ENCODE measurements at places on chromosomes 7 and 10. TPM values are rescaled to one million over a fixed set of nuclear protein-coding genes. Genes with fewer than 3 reads are reported as not detected.

- H3K4me3 ChIP-seq, result no peak overlapping the region
- peak overlapping the region; percentile 85 for H3K27ac ChIP-seq
- peaks cover 43% of the 10 kb centered on the region for H3K4me1 ChIP-seq
- H3K27me3 ChIP-seq, result no peaks in the 10 kb centered on the region
- no peak for DNase-seq
Observed at GRCh38 chr7:50594734-50595485, 29.7 kb upstream of the DDC start.

The PRKRIP1 gene
- 27.2 TPM for total RNA-seq

DNA sequence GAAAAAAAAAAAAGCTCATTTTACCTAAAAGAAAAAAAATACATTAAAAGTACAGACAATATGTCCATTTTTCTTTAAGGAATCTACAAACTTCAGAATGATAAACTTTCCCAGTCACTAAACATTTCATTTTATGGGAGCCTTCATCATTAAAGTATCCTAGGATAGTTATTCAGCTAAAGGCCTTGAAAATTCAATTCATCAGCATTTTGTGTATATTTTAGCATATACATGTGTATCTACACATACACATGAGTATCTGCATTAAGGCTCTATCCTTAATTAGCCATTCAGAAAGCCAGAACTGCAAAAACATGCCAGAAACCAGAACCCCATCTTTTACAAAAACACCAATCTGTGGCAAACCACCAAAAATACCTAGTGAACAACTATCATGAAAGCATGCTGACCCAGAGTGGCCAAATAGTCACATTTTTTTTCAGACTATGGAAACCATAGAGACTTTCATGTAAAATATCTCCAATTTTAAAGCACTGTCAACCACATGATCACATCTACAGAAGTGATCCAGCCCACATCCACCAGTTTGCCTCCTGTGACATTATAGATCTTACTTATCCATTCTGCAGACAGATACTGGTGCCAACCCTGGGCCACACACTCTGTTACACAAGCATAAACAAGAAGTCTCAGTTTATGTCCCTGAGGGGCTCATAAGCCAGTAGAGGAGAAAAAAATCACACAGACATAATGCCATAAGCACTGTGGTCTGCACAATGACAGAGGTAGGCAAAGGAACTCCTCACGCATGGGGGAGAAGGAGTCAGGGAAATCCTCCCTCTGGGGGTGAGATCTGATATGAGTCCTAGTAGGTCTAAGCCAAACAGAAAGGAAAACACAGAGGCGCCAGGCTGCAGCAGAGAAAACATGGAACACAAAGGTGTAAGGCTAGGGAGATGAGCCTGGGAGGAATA is 79.2 kb downstream of the SRPK2 start:
- H3K36me3 ChIP-seq, result peaks cover 3% of the 10 kb centered on the region
- no peaks in the 10 kb centered on the region for H3K27me3 ChIP-seq
- H3K4me3 ChIP-seq, result no peak overlapping the region
- H3K27ac ChIP-seq, result peak overlapping the region; percentile 53
- DNase-seq, result peak; percentile 22

DNA sequence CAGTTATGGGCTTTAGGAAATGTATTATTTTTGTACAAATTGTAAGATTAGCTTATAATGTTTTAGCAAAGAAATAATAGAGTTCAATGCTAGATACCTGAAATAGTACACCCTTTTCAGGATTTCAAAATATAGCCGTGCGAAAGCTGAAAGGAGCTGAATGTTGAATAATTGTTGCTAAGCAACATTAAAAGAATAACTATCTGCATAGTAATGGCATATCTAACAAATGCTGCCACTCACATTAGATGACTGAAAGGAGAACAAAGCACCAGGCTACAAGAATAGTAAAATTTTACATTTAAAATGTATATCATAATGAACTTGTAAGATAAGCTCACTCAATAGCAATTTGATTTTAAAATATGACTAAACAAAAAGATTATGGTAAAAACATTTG is 82.5 kb downstream of the SDHAF3 start:
- H3K4me3 ChIP-seq, result no peak overlapping the region
- H3K27ac ChIP-seq, result no peak overlapping the region
- H3K4me1 ChIP-seq, result no peaks in the 10 kb centered on the region
- no peak for DNase-seq

The TCF7L2 gene
- 0.60 TPM for total RNA-seq

The MBL2 gene
- not detected for total RNA-seq
